ENCODE measurements at places on chromosomes 5 and 9.

- no peak for DNase-seq
Observed at GRCh38 chr5:75199946-75200345, 36.7 kb downstream of the ANKRD31 start.

GRCh38 chr9:14888272-14888671 is 22.0 kb downstream of the FREM1 start:
- no peak for DNase-seq

DNA sequence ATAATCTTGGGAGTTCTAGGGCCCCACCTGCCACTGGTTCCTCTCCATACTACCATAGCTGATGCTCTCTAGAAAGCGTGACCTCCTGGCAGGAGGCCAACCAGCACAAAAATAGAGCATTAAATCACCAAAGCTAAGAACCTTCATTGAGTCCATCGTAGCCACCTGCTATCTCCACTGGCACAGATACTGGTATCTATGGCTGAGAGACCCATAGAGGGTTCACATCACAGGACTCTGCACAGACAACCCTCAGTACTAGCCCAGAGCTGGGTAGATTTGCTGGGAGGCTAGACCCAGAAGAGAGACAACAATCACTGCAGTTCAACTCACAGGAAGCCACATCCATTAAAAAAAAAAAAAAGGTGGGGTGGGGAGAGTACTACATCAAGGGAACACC is 509.1 kb downstream of the DTWD2 start:
- DNase-seq = no peak

GRCh38 chr9:17135295-17136160 is 688 bp downstream of the CNTLN start:
- peak; percentile 43 for DNase-seq

- DNase-seq = no peak
Observed at GRCh38 chr9:27303219-27303618, 6.3 kb upstream of the EQTN start.

- DNase-seq = no peak
Observed at GRCh38 chr5:173866858-173867679, 21.1 kb upstream of the CPEB4 start.

- no peak for DNase-seq
Observed at GRCh38 chr9:124664143-124664542, 107.0 kb downstream of the NR6A1 start.

DNA sequence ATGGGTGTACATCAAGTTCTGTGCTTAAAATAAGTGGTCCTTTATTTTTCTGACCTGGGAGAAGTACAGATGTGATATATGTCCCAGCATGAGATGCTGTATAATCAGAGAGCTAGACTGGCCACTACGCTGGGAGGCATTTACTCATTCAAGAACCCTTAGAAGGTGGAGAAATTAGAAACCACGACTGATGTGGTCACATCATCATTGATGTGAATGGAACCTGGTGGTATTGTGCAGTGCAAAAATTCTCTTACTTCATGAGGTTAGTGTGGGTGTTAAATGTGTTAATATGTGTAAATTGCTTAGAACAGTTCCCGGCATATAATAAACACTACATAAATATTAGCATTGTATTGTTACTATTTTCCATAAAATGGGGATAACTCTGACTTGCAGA is 69.5 kb upstream of the CKMT2 start:
- no peak for DNase-seq

DNA sequence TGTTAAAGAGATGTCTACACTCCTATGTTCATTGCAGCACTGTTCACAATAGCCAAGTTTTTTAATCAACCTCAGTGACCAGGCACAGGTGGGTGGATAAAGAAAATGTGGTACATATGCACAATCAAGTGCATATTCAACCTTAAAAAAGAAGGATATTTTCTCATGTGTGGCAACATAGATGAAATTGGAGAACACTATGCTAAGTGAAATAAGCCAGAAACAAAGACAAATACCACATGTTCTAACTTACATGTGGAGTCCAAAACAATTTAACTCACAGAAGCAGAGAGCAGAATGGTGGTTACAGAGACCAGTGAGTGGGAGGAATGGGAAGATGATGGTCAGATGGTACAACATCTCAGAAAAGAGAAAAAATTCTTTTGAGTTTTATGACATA is 31.8 kb downstream of the ANXA1 start:
- no peak for DNase-seq

DNA sequence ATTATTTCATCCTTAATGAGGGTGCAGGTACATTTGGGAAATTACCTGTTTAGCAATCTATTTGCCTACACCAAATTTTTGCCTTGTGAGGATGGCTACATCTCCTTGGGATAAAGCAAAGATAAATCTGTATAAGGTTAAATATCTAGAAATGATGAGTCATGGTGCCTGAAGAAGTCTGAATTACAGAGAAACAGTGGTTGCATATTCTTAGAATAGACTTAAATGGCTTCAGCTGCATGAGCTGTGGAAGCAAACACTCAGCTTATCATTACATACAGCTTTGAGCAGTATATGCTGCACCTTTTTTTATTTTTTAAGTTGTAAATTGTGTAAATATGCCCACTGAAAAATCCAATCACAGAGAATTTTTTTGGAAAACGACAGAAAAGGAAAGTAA is 153.5 kb downstream of the RAPGEF6 start:
- no peak for DNase-seq

DNA sequence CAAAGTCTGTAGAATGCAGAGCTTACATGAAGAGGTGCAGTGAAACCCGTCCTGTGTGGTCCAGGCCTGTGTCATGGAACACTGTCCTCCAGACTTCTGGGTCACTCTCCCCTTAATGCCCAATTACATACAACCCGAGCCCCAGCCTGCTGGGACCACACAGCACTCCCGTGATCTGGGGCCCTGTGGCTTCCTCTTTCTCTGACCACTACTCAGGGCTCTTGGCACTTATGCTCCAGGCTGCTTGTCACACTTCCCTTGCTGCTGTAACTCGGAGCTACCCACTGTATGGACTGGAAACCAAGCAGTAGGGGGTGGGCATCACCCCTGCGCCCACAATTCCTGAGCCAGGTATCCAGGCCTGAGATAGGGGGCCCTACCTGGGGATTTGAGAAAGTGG is 10.3 kb upstream of the IL3 start:
- peak; percentile 74 for DNase-seq

- peak; percentile 15 for DNase-seq
Observed at GRCh38 chr5:178464431-178465048, 125.7 kb downstream of the COL23A1 start.

DNA sequence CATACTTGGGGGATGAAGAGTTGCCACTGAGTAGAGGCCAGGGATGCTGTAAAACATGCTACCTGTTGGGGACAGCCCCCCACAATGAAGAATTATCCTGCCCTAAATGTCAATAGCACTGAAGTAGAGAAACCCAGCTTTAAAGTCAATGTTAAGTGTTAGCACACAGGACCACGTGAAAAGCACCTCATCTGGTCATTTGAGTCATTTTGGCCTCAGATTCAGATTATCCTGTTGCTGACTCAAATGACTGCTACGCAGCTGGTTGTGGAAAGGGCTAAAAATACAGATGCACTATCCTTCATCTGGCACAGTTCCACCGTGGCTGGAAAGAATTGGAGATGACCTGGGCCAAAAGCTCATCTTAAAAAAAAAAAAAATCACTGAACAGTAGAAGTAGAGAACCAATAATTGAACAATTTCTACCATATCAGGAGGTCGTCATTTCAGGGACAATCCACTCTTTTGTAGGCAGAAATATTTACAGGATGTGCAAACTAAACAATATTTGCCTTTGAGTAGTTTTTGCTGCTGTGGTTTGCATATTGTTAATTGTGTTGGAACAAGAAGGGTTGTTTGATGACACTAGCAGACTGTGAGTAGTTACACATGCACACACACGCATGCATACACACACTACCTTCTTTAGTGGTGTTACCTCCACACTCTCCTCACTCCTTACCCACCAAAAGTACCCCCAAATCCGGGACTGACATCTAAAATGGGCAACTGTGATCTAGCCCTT is 195.3 kb upstream of the KLF9 start:
- peak; percentile 52 for DNase-seq

GRCh38 chr5:9174446-9174845 is 371.4 kb downstream of the SEMA5A start:
- DNase-seq = no peak

GRCh38 chr5:76660360-76660759 is 37.2 kb upstream of the F2RL2 start:
- no peak for DNase-seq

DNA sequence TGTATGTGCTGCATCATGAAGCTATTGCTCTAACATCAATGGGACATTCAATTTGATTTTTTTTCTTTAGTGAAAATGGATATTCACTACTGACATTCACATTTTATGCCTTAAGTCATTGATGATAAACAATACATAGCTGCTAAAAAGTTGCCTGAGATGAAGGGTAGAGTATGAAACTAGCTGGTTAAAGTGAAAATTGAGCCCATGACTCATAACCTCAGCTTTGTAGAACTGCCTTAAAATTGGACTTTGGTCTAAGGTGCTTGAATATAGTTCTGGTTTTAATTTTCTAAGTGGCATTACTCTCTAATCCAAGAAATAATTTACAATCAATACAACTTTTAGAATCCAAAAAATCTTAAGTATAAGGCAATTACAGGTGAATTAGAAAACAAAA is 740.4 kb upstream of the RIOK2 start:
- DNase-seq = no peak

DNA sequence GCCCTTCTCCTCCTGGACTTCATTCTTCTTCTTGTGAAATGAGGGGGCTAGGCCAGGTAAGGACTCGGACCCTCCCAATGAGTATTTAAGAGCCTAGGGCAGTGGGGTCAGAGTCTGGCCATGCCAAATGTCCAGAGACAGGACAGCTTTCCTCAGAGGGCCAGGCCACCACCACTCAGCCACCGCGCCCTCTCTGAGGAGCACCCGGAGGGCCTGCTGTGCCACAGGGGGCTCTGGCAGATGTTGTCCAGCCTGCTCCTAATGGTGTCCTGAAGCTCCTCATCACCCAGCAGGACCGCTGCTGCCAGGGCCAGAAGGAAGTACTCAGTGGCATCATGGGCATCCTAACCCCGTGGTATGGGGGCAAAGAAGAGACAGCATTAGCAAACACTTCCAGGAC is 58.3 kb downstream of the SH3TC2 start:
- no peak for DNase-seq

DNA sequence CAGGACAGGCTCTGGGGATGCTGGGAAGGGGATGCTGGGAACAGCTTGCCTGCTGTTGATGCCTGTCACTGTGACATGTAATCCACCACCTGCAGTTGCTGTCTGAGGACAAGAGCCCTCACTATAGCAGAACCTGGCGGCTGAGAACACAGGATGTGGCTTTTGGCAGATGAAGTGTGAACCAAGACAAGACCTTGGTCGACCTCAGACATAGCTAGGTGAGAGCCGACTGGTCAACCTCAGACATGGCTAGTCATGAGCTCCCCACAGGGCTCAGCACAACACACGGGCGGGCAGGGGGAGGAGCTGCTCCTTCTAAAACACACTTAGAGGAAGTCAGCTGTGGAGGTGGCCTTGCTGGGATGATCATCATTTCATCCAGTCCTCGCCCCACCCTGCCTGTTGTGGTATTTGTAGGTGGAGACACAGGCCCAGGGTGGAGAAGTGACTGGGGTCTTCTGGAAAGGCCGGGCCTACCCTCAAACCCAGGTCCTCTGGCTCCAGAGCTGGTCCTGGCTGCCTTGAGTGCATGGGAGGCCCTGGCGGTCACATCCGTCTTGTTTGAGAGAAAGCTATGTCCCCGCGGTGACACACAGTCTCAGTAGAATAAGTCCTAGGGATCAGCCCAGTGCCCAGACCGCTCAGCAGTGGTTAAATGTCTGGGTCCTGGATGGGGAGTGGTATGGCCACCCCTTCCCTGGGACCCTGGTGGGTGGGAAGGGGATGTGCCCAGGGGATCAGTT is 6.1 kb downstream of the SUSD3 start:
- DNase-seq = no peak

GRCh38 chr5:77066184-77066583 is 20.9 kb downstream of the ZBED3 start:
- DNase-seq = no peak

GRCh38 chr5:72191404-72191803 is 84.1 kb downstream of the MAP1B start:
- no peak for DNase-seq

- DNase-seq = no peak
Observed at GRCh38 chr9:98902925-98903324, 40.8 kb upstream of the COL15A1 start.

DNA sequence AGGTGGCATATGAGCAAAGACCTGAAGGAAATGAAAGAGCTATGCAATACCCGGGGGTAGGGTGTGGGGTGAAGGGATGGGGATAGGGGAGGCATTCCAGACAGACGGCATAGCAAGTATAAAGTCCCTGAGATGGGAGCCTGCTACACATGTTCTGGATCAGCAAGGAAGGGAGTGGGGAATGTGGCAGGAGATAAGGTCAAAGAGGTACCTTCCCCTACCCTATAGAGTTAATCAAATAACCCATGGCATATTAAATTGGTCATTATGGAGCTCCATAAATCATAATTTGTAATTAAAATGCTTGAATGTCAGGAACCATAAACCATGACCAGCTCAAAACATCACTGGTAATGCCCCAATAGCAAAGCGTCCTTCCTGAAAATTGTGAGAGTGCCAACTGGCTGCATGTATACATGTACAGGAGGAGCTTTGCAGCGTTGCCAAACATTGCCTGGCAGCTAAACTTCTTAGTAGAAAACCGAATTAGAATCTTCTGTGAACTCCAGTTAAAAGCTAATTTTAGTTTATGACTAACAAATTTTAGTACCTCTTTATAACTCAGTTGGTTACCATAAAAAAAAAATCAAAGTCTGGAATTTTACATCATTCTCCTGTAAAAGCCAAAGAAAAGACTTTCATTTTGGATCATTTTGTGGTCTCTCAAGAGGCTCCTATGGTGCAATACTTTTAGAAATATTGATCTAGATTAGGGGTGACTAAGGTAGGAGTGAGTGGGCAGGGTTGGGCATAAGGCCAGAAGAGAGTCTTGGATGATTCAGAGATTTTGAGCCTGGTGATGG is 4.7 kb downstream of the DNAI1 start:
- no peak for DNase-seq

DNA sequence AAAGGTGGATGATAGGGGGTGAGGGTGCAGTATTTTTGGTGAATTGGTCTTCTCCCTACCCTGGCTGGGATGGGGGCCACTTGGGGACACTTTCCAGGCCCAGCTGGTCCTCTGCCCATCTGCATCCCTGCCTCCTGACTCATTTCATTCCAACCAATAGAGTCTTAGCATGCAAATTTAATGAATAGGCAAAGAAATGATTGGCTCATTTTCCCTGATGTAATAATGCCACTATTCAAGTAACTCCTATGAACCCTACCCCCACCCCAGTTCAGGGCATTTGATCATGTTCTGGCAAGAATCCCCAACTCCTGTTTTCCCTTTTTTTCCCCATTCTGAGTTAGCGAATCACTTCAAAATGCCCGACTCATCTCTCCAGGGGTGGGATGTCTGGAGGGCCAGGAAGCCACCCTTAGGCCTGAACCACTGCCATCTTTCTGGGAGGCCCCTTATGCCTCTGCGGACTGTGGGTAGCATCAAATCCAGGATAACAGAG is 56.7 kb downstream of the PCDH1 start:
- no peak for DNase-seq

- no peak for DNase-seq
Observed at GRCh38 chr9:98515506-98516204, 193.1 kb downstream of the GABBR2 start.
